ENCODE measurements at places on chromosomes 12 and 14.
A peak's percentile ranks its signal among the peaks of the same experiment; 100 is the strongest.

DNA sequence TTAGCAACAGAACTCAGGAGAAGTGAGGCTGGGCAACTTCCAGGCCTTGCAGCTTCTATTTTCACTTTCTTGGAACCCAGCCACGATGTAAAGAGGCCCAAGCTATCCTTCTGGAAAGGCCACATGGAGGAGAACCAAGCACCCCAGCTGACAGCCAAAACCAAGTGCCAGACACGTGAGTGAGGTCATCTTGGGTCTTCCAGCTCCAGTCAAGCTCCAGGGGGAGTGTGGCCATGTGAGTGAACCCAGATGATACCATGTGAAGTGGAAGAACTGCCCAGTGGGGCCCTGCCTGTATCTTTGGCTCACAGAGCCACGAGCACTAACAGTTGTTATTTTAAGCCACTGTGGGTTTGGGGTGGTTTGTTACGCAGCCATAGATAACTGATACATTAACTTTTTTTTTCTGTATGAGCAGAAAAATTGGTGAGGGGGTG is 126.8 kb upstream of the MAP1LC3B2 start:
- no peak for DNase-seq

DNA sequence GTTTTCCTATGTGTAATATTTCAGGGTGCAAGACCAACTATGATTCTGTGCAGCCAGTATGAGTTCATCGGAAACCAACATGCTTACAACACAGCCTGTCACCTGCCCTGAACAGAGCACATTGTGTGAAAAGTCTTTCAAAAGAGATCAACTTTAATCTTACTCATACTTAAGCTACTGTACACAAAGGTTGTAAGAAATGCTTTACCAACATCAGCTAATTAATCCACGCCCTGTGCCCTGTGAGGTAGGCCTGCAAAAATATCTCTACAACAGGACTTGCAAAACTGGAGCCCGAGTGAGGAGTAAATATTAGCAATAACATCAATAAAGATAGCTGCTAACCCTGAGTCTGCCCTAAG is 15.1 kb downstream of the APPL2 start:
- DNase-seq = no peak

GRCh38 chr14:61269321-61270083 is 11.6 kb downstream of the TMEM30B start:
- peak; percentile 55 for DNase-seq

GRCh38 chr12:51832354-51833107 is 16.0 kb downstream of the FIGNL2 start:
- no peak for DNase-seq

DNA sequence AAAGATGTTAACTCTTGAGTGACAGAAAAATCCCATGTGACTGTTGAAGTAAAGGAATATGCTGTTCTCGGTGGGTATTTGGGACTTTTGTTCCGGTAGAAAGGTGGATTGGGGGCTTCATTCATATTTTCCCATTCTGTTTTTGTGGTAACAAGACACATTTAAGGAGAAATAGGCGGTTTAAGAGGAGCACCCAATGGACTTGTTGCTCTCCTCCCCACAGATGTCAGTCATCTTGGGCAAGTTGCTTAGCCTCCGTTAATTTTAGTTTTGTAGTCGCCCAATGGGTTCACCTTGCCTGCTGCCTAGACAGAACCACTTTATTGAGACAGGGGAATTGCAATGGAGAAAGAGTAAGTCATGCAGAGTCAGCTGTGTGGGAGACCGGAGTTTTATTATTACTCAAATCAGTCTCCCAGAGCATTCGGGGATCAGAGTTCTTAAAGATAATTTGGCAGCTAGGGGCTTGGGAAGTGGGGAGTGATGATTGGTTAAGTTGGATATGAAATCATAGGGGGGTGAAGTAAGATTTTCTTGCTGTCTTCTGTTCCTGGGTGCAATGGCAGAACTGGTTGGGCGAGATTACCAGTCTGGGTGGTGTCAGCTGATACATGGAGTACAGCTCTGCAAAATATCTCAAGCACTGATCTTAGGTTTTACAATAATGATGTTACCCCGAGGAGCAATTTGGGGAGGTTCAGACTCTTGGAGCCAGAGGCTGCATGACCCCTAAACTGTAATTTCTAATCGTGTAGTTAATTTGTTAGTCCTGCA is 50.3 kb downstream of the SLC38A1 start:
- no peak for DNase-seq

DNA sequence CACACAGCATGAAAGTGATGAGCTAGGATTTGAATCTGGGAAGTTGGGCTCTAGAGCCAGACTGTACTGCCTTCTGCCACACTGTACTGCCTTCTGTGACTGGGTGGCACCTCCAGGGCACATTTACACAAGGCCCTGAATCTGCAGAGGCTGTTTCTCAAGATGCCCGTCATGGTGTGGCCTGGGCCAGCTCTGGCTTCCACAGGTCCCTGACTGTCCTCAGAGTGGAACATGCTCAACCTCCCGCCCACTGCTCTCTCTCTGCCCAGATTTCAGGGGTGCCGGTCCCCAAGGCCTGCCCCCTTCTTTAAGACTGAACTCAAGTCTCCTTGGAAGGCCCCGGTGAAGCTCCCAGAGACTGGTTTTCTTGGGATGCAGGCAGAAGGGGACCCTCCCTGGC is 50.2 kb downstream of the C14orf132 start:
- DNase-seq = no peak

DNA sequence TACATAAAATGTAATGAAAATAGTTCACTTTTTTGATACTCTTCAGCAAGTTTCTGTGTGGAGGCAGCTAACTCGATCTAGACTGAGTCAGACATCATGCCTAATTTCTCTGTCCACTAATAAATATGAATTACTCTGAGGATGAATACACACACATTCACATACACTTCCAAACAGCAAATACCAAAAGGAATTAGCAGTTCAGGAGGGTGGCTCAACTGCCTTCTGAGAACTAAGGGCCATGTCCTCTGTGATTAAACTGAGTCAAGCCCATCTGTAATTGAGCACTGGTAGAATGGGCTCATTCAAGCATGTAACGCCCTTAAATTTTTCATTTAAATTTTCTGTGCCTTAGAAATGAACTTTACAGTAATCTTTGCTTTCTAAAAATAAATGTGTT is 242.5 kb downstream of the AKAP6 start:
- DNase-seq = no peak

GRCh38 chr14:33810308-33810707 is 140.6 kb downstream of the EGLN3 start:
- DNase-seq = no peak

DNA sequence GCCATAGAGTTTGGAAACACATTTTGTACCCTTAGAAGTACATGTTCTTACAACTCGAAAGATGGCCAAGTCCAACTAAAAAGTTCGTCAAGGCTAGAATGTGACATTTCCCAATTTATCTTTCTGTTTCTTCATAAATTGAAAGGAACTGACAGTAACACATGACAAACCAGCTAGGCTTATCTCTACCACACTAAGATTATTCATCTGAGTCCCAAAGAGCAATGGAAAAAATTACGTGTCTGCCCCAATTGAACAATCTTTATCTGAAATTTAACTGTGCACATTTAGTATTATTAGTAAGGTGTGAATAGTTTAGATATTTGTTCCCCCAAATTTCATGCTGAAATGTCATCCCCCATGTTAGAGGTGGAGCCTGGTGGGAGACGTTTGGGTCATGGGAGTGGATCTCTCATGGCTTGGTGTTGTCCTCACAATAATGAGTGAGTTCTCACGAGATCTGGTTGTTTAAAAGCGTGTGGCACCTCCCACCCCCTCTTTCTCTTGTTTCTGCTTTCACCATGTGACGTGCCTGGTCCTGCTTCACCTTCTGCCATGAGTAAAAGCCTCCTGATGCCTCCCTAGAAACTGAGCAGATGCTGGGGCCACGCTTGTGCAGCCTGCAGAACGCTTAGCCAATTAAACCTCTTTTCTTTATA is 13.3 kb downstream of the CPM start:
- no peak for DNase-seq

GRCh38 chr14:39097159-39097558 is 5.9 kb downstream of the SEC23A start:
- DNase-seq = no peak

- DNase-seq = no peak
Observed at GRCh38 chr12:66359300-66359699, 57.0 kb downstream of the HELB start.

GRCh38 chr12:10210225-10210624 is 2.5 kb upstream of the GABARAPL1 start:
- DNase-seq = no peak

DNA sequence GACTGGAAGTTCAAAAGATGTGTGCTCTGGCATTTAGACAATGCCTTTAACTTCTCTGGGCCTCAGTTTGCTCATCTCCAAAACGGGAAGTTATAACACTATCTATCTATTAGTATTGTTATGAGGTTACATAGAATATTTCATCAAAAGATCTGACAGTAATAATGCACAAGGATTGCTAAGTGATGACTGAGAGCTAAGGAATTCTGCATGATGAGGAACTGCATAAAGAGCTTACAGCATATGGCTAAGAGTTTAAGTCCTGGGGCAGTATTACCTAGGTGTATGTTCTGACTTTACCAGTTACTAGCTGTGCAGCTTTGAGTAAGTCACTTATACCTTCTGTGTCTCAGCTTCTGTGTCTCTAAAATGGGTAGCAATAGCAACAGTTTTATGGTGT is 160.1 kb upstream of the TMPO start:
- DNase-seq = no peak

- no peak for DNase-seq
Observed at GRCh38 chr14:86897704-86898513, 1095.1 kb downstream of the GALC start.

GRCh38 chr12:80373666-80374065 is 70.4 kb upstream of the PTPRQ start:
- no peak for DNase-seq

- DNase-seq = no peak
Observed at GRCh38 chr12:96368233-96368632, 32.0 kb downstream of the CDK17 start.

DNA sequence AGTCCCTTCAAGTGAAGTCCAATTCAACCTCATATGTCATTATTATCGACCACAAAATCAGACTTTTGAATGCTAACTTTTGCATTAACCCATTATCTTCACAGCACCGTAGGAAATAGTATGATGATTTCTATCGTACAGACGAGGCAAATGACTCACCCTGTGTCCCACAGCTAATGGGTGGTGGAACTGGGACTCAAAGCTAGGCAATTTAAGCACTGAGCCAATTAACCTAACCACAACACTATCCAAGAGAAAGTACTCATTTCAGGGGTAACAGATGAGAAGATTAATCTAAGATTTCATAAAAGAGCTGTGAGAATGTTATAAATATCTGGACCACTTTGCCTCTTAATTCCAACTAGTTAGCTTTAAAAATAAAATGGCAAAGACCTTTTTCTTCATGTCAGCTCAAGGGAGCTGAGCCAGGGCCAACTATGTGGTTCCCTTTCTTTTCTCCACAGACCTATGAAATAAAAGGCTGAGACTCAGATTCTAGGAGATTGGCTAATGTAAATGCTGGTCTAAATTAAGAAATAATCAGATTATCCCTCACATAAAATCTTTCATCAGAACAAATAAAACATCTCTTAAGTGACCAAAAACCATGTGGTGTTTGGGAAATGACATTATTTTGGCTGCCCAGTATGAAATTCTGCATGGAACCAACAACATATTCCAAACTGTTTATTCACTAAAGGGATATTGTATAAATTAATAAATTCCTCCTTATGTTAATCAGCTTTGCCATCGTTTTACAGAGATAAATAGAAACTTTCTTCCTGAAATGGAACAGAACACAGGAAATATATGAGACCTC is 4.9 kb downstream of the PTGER2 start:
- DNase-seq = no peak

GRCh38 chr14:91036741-91037469 is 23.5 kb downstream of the RPS6KA5 start:
- DNase-seq = no peak

GRCh38 chr12:19430988-19431387 is 8.3 kb upstream of the AEBP2 start:
- DNase-seq = no peak

DNA sequence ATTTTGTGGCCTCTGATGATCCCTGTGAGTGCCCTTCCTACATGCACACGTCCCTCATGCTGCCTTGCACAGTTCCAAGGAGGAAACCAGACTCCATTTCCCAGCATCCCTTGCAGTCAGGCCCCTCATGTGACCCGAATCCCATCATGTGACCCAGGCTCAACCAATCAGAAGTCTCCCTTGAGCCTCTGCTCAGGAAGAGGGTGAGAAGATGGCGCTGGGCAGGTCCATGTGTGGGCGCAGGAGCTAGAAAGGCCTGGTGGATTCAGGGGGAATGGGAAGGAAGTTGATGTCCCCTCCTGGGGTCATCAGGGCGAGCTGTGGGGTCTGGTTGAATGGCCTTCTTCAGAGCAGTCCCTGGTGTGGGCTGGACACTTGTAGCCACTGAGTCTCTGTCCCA is 240.5 kb downstream of the ADGRD1 start:
- DNase-seq = peak; percentile 14

- no peak for DNase-seq
Observed at GRCh38 chr12:53560912-53561589, 53.8 kb upstream of the NPFF start.

DNA sequence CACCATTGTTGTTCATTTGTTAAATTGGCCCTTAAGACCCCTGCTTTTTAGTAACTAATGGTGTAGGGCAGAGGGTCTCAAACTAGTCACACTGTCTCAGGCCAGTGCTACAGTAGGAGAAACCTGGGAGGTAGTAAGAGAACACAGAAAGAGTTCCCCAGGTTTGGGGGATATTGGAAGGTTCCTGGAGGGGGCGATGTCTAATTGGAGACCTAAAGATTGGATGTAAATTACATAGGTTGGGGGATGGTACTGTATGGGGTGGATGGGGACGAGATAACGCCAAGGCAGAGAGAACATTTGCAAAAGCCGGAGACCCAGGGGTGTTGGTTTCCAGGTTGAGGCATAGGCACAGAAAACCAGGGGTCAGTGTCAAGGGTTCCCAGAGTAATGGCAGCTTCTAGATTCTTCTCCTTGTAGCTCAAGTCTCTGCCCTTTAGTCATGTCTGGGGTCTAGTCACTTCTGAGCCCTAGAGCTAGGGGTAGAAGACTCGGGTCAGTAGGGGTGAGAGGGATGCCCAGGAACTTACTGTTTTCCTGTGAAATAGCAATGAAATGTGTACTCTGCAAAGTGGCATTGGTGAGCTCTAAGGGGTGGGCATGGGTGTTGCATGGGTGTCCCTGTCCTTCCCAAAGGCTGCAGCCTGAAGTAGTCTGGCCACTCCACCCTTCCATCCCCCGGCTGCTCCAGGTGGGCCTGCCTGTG is 21.8 kb downstream of the PLEKHG3 start:
- DNase-seq = no peak

GRCh38 chr12:126434412-126434985 is 1369.3 kb downstream of the AACS start:
- no peak for DNase-seq

DNA sequence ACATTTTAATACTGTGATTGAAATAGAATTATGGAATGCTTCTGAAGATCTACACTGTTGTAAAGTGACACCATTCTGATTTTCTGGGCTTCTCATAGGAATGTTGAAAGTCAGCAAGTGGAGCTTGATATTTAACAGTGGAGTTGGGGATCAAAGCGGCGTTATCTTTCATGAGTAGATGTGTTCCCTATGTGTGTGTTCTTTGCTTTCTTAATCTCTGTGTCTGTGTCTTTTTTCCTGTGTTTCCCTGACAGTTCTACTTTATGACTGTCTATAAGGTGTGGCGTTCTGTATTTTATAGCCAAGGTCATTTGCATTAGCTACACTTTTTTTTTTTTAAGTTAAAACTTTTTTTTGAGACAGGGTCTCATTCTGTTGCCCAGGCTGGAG is 24.7 kb downstream of the SYNE2 start:
- no peak for DNase-seq

- DNase-seq = no peak
Observed at GRCh38 chr12:27672051-27672450, 24.2 kb upstream of the REP15 start.

All from Caki2 (cell line).